8988T (cell line): ENCODE measurements at places on chromosomes 6 and 20.

DNA sequence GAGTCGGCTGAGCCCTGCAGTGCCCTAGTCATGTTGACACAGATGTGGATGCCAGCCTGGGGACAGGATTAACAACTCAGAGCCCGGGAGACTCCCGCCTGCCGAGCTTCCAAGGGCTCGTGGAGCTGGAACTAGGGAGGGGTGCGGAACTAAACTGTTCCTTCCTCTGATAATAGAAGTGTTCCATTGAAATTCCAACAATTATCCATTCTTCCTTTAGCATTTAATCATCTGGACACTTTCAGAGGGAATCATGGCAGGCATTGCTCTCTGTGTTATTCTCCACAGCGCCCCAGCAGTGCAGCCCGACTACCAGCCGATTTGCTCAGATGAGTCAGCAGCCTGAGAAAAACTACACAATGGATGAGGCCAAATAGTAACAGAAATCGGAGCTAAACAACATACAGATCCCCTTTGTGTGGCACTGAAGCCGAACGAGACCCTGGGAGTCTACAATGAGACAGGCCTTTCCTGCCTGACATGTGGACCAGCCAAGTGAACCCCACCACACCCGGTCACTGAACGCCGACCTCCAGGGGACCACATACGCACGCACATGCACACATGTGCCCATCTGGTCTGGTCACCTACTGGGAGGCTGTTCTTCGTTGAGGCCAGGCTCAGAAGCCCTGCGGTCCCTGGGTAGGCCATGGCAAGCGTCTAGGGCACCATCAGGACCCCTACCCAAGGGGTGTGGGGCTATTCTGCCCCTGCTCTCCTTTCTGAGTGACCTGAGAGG is 238.4 kb upstream of the AFDN start:
- DNase-seq: no peak

- no peak for DNase-seq
These were observed 56.6 kb downstream of the PHF20 start for GRCh38 chr20:35828434-35828833.

GRCh38 chr6:39365281-39366074 is 43.0 kb upstream of the KCNK16 start:
- no peak for DNase-seq

GRCh38 chr20:38982291-38982690 is 20.1 kb downstream of the DHX35 start:
- DNase-seq: no peak

DNA sequence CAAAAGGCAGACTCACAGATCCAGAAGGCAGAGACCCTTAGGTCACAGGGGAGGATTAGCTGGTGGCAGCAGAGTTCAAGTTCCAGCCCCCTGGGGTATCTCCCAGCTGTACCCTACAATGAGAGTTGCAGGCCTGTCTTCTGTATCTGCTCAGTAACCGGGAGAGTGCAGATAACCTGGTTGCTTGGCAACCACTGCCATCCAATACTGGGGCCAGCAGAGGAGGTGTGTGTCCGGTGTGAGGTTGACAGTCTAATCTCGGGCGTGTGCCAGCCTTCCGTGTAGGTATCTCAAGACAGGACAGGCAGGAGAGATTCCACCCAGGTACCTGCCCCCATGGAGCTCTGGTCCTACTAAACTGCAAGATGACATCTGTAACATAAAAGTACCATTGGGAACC is 56.6 kb upstream of the TBC1D7 start:
- no peak for DNase-seq

DNA sequence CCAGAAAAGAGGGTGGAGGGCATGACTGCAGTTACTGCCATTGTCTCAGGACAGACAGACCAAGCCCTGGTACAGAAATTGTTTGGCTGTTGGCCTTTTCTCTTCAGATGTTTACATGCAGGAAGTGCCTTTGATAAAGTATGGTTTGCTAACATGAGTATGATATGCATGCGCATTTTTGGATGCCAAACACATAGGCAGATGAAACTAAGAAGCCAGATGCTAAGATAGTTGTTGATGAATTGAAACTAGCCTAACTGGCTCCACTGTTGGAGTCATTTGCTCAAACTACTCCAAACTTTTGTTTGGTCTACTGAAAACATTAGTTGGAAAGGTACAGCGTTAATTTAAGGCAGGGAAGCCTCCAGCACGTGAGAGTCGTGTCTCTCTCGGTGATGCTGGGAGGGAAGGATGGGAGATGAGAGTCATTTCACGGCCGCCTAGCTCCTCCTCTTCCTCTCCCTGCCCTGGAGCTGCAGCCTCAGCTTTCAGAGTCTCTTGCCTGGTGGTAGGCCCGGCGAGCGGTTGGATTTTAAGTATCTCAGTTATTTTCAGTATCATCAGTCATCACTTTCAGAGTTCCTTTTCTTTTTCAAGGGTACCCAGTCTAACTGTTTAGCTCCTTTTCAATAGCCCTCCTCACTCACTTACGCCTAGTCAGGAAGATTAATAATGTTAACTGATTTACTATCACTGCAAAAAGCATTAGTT is 29.7 kb downstream of the RREB1 start:
- DNase-seq: no peak

GRCh38 chr20:38061109-38061508 is 27.6 kb downstream of the RPRD1B start:
- DNase-seq: no peak

DNA sequence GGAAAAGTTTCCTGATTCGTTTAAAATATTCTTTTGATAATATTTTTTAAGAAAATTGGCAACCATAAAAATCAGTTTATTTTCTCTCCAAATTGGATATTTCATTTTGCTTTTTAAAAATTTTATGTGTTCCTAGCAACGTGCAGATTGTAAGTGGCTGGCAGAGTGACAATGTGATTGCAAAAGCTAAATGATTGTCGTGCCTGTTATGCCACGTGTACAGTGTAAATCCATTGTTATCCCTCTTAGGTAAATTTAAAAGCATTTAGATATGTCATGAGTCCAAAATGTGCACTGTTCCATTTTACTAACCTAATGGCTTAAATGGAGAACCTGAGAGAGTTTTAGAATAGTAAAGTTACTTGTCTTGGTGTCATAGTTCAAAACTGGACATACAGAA is 94.4 kb upstream of the ADGRF4 start:
- DNase-seq: no peak

DNA sequence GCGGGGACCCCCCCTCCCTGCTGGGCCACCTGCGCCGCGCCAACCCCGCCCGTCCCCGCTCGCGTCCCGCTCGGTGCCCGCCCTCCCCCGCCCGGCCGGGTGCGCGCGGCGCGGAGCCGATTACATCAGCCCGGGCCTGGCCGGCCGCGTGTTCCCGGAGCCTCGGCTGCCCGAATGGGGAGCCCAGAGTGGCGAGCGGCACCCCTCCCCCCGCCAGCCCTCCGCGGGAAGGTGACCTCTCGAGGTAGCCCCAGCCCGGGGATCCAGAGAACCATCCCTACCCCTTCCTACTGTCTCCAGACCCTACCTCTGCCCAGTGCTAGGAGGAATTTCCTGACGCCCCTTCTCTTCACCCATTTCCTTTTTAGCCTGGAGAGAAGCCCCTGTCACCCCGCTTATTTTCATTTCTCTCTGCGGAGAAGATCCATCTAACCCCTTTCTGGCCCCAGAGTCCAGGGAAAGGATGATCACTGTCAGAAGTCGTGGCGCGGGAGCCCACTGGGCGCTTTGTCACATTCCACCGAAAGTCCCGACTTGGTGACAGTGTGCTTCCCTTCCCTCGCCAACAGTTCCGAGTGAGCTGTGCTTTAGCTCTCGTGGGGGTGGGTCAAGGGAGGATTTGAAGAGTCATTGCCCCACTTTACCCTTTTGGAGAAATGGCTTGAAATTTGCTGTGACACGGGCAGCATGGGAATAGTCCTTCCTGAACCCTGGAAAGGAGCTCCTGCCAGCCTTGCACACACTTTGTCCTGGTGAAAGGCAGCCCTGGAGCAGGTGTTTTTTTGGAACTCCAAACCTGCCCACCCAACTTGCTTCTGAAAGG is 2.1 kb downstream of the VEGFA start:
- DNase-seq: peak; percentile 77

GRCh38 chr6:106046854-106047200 is 39.3 kb upstream of the PRDM1 start:
- DNase-seq: no peak

GRCh38 chr6:42380228-42380979 is 71.3 kb downstream of the TRERF1 start:
- no peak for DNase-seq

DNA sequence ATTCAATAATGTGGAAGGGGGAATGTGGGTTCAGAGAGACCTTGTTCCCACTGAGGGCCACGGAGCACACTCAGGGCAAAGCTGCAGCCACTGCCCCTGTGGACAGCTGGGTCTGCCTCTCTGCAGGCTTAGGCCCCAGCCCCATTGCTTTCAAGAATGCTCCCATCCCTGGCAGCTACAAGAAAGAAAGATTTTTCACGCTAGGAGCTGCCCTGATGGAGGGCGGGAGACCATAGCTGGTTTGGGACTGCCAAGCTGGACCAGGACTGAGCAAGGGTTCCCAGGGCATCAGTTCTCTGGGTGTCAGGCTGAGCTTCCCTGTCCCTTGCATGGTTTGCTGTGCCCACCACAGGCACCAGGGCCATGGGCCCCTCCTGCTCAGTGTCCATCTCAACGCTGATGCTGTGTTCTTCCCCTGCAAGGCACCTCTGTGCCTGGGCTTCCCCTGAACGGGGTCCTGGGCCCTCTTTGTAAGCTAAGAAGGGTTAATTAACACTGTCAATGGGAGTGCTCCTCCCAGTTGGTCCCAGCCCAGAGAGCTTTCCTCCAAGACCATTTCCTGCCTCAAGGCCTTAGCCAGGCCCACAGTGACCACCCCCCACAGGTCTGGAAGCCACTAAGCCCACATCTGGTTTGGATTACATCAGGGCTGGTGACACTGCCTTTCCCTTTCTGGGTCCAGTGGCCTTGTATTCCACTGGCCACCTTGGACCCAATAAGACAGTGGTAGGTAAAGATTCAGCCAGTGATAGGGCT is 8.4 kb downstream of the FOXS1 start:
- DNase-seq: no peak

GRCh38 chr20:51350941-51351631 is 191.4 kb downstream of the NFATC2 start:
- DNase-seq: no peak

- DNase-seq: no peak
These were observed 25.5 kb downstream of the ABHD12 start for GRCh38 chr20:25364879-25365699.

- no peak for DNase-seq
These were observed 48.3 kb upstream of the RSPO4 start for GRCh38 chr20:1050440-1050839.

DNA sequence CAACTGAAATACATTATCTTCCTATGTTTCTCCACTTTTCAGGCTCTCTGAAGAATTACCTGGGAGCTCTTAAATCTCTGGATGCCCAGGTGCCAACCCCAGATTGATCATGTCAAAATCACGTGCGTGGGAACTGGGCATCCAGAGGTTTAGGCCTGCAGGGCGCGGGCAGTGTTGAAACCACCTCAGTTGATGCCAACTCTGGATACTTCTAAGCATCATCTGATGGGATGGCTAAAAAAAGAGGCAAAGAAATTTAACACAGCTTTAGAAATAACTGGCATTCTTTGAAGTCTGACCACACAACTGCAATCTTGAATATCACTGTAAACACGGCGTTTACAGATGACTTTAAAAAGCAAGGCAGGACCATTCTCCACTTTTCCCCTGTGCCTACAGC is 41.9 kb downstream of the PTGIS start:
- no peak for DNase-seq

GRCh38 chr6:156557251-156557910 is 219.8 kb upstream of the ARID1B start:
- DNase-seq: no peak

DNA sequence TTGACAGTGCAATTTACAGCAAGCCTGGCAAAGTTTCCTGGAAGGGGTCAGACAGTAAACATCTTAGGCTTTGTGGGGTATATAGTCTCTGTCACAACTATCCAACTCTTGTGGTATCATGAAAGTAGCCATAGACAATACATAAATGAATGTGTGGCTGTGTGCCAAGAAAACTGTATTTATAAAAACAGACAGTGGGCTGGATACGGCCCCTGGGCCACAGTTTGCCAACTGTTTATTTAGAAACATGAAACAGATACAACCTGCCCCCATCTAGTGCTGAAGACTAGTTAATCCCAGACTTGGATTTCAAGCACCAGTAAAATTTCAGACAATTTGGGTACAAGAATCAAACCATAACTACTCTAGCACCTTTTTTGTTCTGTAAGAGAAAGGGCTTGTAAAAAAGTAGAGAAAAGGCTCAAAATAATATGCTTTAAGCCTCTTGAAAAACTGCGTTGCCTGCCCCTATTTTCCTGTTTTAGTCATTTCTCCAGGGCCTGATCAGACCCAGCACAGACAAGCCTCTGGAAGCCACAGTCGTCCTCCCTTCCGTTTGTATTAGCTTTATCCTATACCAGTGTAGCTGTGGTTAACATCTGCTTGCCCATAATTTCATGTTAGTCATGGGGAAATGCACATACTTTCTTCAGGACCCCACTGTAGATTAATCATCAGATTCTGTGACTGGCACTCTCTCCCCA is 30.8 kb downstream of the JAG1 start:
- no peak for DNase-seq

DNA sequence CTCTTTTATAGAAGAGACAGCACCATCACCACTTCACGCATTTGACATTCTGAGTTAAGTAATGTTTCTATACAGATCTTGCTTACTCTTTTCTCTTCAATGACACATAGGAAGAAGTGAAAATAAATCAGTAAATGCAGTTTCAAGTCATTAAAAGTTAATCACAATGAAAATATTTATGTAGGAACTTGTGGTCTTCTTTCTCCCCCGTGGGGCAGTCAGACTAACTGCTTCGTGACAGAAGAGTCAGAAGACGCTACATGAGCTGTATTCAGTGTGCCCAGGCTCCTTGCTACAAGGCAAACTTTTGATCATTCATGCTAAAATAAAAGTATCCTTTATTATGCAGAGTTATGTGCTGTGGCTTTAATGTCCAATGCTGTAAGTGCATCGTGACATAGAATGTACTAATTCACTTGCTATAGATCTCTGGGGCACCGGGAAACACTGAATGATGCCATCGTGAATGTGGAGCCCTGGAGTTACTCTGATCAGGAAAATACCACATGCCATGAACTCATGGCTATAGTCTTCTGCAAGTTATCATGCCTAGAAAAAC is 117.8 kb upstream of the TRAF3IP2 start:
- DNase-seq: no peak

DNA sequence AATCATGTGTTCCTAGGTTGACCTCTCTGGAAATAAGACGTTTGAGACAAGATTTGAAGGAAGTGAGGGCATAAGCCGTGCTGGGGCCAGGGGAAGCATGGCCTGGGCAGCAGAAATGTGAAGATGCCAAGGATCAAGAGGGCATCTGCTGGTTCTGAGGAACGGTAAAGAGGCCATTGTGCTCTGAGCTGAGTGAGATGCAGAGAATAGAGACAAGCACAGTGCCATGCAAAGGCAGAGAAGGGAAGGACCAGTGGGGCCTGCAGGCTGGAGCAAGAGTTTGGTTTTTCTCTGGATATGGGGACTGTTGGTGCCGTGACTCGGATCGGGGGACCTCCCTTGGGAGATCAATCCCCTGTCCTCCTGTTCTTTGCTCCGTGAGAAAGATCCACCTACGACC is 50.8 kb downstream of the SMPDL3A start:
- no peak for DNase-seq

DNA sequence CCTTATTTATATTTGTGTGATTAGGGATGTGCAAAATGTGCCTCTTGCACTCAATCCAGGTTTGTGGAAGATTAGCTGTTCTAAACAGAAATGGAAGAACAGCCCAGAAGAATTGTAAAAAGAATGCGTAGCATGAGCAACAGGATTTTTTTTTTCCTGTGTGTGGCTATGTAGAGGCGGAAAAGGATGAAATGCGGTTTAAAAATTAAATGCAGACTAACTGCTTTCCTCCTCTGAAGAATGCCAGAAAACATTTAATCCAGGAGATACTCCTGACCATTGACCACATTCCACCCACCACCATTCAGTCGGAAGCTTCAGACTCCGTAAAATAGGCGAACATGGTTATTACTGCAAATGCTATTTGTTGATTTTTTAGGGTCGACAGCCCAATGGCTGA is 83.4 kb downstream of the BMP6 start:
- DNase-seq: no peak
